ENCODE measurements at places on chromosomes 1 and 21.

DNA sequence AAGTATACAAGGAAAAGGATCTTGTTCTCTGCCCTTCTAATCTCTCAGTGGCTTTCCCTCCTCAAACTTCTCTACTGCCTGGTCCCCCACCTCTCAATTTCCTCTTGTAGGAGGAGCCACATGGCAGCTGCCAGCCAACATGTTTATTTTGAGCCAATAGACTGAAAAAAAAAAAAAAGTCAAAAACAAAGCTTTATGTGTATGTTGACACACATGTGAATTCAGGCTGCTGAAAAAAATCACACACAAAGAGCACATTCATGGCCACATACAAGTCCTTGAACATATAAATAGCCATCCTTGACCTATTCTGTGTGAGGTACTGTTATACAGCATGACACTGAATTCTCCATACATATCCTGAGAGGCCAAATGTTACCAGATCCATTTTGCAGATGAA lies 3.7 kb downstream of the PTPN14 start:
- no peak for DNase-seq

GRCh38 chr21:26800970-26801431 lies 44.2 kb downstream of the ADAMTS1 start:
- DNase-seq, result no peak

DNA sequence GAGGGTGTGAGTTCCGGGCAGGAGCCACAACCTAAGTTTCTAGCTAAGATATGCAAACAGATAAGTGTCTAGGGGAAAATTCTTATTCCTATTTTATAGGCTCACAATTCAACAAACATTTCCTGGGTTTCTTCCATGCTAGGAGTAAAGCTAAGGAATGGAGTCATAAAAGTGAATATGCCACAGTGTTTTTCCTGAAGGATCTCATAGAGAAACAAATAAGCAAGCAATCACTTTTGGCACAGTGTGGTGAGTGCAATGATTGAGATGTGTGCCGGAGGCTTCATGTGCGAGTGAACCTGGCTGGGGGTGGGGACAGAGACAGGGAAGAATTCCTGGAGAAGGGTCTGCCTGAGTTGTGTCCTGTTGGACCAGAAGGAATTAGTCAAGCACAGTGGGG lies 147.4 kb downstream of the TENT5C start:
- no peak for DNase-seq

DNA sequence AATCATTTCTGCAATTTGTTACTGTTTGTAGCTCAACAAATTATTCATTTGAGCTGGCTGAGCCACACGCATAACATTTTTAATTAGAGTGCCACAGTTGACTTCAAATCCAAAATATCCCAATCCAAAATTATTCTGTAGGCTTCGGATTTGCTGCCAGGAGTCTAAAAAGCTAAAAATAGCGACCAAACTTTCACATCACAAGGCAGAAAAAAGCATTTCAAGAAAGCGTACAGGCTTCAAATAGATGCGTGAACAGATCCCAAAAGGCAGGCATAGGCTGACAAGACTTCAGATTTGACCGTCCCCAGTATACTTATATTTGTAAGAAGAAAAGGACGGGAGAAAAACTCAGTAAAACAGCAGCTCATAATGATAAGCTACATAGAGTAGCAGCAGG lies 24.3 kb upstream of the TIAM1 start:
- no peak for DNase-seq

- no peak for DNase-seq
Measured at GRCh38 chr21:18204931-18205330, 39.7 kb upstream of the CHODL start.

DNA sequence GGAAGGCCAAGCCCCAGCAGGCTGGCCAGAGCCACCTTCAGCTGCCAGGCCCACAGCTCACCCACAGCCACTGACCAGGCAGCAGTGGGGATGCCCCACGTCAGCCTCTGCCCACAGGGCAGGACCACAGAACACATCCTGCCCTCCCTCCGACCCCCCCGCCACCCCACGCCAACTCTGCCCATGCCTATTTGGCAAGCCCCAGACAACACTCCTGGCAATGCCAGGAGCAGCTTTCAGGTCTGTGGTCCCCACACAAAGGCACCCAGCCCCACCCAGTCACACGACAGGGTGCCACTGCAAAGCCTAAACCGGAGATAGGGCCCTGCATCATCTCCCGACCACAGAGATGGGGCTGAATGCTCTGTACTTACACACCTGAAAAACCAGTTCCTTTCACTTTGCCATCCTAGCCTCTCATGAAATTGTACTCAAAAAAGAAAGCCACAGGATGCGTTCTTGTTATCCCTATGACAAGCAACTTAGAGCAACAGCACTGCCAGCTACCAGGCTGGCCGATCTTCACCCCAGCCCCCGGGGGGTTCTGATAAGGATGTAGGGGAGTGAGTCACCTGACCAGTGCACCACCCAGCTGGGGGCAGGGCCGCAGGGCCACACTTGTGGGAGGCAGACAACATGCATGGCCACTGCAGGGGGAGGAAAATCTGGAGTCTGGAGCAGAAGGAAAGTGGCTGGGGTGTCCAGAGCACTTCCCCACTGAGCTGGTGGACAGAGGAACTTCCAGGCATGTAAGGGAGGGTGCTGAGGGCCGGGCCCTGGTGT lies 36.2 kb downstream of the UBE2G2 start:
- no peak for DNase-seq

DNA sequence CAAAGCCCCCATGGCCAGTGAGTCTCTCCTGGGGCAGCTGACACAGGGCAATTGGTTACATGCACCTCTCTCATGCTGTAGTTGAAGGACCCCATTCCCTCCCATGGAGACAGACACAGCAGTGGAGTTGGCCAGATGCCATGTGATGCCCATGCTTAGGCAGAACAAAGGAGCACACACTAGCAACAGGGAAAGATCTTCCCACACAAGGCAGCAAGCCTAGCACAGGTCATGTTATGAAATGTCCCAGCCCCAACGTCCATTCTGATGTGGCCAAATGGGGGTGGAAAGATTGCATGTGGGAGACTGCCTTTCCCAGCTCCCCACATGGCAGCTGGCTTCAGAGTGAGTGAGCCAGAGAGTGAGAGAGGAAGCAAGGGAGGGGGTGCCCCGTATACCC lies 34.5 kb downstream of the AADACL4 start:
- DNase-seq, result no peak

DNA sequence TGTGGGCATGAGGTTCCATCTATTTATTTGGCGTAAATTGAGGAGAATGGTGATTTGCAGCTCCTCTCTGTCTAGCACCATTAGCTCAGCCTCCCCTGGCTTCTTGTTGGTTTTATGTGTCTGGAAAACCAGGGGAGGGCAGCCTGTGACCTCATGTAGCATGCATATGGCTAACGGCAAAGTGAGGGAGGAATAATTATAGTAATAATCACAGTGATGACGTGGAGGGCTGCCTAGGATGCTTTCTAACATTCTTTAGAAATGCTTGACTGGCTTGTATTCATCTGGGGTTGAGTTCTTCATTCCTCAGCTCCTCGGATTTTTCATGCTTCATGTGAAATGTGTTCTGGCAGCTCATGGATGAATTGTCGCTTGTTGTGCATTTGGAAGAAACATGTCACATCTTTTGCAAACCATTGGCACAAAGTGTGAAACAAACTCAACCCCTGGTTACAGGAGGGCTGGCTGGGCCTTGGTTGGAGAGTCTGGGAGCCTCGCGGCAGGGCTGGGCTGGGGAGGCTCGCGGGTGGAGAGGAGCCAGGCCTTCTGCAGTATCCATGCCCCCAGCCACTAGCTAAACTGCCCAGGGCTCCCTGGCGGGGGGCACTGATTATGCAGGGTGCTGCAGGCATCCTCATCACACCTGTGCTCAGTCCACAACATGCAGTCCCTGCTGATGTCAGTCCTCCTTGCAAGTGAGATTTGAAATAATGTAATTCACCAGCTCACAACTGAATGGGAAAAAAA lies 149.6 kb downstream of the DISC1 start:
- no peak for DNase-seq

- no peak for DNase-seq
Measured at GRCh38 chr1:75632350-75632949, 21.5 kb upstream of the SLC44A5 start.

- no peak for DNase-seq
Measured at GRCh38 chr1:59107916-59108315, 189.0 kb upstream of the FGGY start.

GRCh38 chr1:87436534-87436933 lies 107.9 kb downstream of the LMO4 start:
- no peak for DNase-seq

DNA sequence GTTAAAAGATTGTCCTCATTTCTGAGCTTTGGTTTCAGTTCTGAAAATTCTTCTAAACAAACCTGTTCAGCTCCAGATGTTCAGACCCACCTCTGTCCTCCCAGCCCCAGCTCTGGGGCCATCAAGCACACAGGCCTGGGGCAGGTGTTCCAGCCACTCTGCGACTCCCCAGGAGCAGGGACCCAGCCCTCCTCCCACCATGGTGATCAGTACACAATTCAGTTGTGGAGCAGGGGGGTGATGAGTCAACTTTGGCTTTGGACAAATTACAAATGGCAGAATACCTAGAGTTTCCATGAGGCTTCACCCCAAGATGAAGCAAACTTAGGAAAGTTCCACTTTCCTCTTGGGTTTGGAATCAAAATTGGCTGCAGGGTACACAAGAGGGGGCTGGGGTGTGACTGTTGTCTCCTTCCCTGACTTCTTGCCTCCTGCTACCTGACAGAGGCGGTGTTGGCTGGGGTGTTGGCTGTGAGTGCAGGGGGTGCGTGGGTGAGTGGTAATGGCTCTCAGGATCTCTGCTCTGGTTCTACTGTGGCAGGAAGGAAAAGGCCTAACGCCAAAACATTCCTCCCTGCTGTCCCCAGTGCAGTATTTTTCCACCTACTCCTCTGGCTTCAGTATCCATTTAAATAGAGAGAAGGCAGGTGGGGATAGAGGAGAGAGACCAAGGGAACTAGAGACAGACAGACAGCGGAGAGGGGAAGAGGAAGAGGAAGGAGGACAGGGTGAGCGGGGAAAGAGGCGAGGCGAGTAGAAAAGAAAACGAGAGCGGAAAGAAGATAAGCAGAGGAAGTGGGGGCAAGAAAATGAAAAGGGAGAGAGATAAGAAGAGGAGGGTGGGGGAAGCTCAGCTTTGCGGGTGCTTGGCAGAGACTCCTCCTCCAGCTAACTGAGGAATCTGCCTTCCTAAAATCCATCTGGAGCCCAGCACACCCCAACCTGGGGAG lies 20.6 kb upstream of the LRRN2 start:
- DNase-seq, result no peak

- DNase-seq, result no peak
Measured at GRCh38 chr21:45470773-45471524, 66.0 kb downstream of the COL18A1 start.

DNA sequence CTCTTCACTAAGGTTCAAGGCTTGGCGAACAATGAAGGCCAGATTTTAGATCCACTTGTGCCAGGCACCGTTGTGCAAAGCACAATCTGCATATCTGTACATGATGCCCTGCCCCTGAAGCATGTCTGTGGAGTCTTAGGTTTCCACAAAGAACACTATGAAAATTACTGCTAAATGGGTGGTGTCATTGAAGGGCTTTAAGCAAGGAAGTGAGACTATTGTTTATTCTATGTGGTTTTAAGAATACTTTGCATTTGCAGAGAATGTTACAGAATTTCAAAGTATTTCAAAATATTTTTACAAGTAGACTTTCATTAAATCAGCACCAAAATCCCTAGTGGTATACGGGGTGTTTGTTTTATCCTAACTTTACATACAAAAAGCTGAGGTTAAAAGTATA lies 8.8 kb downstream of the TSEN15 start:
- no peak for DNase-seq

DNA sequence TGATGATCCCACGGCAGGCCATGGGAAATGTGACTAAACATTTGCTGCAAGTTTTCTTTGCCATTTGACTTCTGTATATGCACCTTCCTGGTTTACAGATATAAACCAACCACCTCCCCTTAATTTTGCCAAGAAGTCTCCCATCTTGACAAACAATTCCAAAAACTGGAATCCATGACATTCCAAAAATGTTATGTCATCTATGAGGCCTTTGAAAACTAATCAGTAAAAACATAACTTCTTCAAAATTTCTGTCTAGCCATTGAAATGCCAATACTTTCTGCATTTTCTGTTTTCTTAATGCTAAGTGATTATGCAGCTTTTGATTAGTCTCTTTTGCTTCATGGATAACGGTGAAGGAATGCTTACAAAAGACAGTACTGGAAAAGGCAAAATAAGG lies 84.1 kb downstream of the LYST start:
- DNase-seq, result no peak

- no peak for DNase-seq
Measured at GRCh38 chr1:9442278-9442846, 96.9 kb upstream of the SLC25A33 start.

DNA sequence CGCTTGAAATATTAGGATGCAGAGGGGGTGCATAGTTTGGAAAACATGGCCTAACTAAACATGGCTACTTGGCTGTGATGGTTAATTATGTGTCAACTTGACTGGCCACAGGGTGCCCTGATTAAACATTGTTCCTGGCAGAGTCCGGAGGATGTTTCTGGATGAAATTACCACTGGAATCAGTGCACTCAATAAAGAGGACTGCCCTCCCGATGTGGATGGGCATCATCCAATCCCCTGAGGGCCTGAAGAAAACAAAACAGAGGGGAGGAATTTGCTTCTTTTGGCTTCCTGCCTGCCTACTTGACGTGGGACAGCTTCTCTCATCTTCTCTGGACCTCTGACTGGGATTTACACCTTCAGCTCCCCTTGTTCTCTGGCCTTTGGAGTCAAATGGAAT lies 79.1 kb upstream of the KCNE2 start:
- no peak for DNase-seq

GRCh38 chr1:241837901-241838300 lies 10.1 kb upstream of the EXO1 start:
- no peak for DNase-seq
